ENCODE measurements at places on chromosomes 2 and 18. TPM values are rescaled to one million over a fixed set of nuclear protein-coding genes. Genes with fewer than 3 reads are reported as not detected.

NAB1 gene
- total RNA-seq, result 110 TPM

OTOS gene
- total RNA-seq, result not detected

C18orf32 gene
- total RNA-seq, result 30.9 TPM

TLX2 gene
- total RNA-seq, result not detected

Measured in tracheal epithelial cell (primary cell).